MG63 (cell line): ENCODE measurements at places on chromosomes 1 and 21. TPM values are rescaled to one million over a fixed set of nuclear protein-coding genes. Genes with fewer than 3 reads are reported as not detected.

DNA sequence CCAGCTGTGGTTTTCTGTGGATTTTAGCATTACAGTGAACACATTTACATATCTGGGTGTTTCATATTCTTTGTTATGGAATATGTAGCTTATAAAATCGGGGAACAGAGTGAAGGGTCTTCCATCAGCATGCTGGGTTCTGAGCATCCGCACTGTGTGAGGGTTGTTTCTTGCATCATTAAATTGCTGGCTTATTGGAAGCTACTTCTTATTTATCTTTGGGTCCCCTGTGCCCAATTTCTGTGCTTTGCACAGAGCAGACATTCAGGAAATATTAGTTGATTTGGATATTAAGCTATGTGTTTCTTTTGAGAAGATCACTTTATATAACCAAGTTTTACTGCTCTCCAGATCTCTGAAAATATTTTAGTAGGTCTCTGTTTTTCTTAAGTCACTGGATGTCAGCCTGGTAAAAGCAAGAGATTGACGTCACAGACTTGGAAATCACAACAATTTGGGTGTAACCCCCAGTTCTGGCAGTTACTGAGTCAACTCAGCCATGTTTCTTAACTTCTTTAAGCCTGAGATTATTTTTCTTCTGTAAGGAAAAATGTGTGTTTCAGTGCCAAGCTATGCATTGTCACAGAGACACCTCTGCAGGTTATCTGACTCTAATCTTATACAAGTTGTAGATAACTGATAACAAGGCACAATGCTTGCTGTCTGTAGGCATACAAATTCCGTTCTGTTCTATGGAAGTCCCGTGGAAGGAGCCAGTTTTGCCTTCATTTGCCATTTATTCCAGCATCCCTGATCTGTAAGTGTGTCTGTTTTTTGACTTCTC lies 258.3 kb upstream of the KAZN start:
- DNase-seq = peak; percentile 11

DIPK1A gene
- 1.5 and 3.8 TPM in 2 replicates for total RNA-seq

PLCH2 gene
- total RNA-seq = not detected in 2 replicates

DNA sequence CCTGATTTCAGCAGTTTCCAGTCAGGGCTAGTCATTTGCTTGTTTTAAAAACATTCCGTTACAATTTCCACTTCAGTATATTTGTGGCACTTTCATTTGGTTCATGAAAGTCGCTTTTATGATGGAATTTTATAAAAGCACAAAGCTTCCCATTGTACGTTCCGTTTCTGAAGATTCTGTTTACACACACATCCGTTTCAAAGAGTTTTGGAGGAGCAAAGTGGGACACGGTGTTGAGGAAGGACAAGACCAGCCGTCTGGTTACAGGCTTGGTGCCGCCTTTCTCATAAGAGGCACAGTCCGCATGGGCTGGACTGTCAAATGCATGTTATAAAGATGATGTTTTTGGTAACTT lies 60.3 kb downstream of the FAAP20 start:
- DNase-seq = no peak

GRCh38 chr1:218211241-218211640 lies 73.9 kb upstream of the RRP15 start:
- no peak for DNase-seq

DNA sequence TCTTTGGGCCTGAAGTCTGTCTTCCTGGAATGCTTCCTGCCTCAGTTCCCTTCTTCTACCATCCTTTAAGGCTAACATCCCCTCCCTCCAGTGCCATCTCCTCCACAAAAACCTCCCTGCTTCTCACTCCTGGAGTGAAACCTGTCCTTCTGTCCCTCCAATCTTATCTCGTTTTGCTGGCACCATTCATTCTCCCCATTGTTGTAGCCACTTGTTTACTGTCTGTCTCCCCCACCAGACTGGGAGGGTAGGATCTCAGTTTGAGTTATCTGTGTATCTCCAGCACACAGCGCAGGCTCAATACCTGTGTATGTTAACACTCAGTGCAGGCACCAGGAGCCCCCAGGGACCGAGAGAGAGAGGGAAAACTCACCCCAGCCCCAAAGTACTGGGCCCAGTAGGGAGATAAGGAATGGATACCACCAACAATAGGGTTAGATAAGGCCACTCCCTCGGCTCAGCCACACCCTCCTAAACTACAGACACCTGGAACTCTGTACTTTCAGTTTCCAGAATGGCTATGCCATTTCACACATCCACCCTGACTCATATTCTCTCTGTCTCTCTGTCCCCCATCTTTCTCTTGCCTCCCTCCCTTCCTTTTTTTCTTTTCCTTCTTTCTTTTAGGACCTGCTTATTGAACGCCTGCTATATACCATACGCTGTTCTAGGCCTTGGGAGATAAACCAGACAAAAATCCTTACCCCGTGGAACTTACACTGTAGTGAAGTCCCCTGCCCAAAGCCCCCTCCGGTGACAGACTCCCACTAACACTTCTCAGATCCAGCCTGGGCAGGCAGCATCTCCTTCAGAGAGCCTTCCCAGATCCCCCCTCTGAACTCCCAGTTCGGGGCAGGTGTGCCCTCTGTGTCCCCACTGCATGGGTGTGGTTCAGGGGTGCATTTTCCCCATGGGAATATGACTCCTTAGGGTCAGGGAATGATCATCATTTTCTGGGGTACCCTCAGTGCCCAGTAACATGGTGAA lies 3.3 kb upstream of the SSBP3 start:
- DNase-seq = no peak

DNA sequence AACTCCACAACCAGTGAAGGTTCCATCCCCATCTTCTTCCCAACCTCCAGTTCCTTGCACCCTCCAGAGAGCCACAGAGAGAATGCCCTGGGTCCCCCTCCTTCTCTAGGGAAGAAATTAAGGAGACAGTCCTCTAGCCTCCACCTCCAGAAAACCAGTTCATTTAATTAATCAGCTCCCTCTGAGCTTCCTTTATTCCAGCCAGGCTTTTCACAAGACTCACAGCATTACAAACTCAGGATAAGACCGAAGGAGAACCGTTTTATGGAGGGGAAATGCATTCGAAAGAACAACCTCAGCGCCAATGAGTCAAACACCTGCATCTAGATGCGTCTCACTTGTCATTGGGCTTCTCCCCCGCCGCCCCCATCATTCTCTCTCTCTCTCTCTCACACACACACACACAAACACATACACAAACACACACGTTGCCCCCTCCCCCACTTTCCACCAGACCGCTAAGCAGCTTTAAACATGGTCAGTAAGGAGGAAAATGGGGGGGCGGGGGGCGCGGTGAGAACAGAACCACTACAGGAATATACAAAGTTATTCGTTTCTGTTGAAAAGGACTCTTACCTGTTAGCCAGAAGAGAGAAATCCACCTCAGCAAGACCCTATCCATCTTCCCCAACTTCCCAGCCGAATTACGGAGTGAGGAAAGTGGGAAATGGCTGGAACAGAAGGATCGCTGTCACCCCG lies 544 bp downstream of the ILDR2 start:
- no peak for DNase-seq

LEPR gene
- 1.7 and 4.0 TPM in 2 replicates for total RNA-seq

- DNase-seq = no peak
These were observed 100.2 kb upstream of the GNG4 start for GRCh38 chr1:235749755-235750300.

DNA sequence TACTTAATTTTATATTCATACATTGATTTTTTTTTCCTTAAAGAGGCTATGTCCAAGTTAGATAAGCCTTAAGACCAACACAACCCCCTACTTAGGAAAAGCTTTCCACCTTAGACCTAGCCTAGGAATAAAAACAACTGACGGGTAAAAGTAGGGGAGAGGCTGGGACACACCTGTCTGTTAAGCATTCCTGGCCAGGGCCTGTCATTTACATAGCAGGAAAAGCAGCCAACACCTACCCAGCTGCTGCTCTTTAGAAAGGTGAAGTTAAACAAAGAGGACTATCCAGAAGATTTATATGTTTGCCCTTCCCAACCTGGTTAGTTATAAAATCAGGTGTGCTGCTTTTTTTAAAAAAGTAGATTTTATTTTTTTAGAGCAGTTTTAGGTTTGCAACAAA lies 29.1 kb upstream of the SAMD13 start:
- DNase-seq = no peak

- no peak for DNase-seq
These were observed 30.5 kb downstream of the OR10J1 start for GRCh38 chr1:159469921-159470533.

BARHL2 gene
- not detected in 2 replicates for total RNA-seq

- DNase-seq = peak; percentile 36
These were observed 36.3 kb downstream of the GABPB2 start for GRCh38 chr1:151106894-151107293.

- DNase-seq = no peak
These were observed 7.3 kb upstream of the S100A3 start for GRCh38 chr1:153556348-153556747.

MCOLN3 gene
- total RNA-seq = 0.35 and 0.82 TPM in 2 replicates

- DNase-seq = no peak
These were observed 15.0 kb downstream of the DDX59 start for GRCh38 chr1:200654660-200655059.

COG2 gene
- total RNA-seq = 20.1 and 23.0 TPM in 2 replicates

DNA sequence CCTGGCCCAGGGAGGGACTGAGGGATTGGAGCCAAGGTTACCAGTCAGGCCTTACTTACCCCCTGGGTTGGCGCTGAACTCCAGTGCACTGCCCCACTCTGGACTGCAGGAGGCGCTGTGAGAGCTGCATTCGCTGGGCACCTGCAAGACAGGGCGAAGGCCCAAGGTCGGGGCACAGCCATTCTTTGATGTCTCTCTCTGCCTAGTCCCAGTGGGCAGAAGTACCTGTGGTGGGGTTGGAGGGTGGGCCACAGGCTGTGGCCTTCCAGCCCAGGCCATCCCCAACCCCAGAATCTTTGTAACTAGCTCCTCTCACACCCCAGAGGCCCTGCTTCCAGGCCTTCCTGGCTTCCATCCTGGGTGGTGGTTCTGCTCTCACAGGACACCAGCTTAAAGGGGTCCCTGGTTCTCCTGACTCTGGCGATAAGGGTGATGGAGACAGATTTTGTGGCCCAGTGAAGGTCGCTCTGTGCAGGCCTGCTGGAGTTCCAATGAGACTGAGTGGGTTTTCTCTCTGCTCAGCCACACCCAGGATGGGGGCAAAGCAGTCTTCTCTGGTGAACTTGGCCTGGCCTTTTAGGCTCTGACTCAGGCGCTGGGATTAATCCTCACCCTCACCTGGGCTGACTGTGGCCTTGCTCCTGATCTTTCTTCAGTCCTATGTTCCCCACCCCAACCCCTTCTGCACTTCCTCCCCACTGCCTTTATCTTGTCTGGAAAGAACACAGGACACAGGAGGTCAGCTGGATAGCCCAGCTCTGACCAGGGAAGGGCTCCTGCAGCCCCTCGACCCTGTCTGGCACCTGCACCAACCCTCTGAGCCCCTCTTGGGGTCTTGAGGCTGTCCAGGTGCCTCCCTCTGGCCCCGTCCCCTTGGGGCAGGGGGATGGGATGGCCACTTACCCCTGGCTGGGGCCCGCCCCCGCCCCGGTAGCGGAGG lies 954 bp downstream of the MYOG start:
- DNase-seq = no peak

DNA sequence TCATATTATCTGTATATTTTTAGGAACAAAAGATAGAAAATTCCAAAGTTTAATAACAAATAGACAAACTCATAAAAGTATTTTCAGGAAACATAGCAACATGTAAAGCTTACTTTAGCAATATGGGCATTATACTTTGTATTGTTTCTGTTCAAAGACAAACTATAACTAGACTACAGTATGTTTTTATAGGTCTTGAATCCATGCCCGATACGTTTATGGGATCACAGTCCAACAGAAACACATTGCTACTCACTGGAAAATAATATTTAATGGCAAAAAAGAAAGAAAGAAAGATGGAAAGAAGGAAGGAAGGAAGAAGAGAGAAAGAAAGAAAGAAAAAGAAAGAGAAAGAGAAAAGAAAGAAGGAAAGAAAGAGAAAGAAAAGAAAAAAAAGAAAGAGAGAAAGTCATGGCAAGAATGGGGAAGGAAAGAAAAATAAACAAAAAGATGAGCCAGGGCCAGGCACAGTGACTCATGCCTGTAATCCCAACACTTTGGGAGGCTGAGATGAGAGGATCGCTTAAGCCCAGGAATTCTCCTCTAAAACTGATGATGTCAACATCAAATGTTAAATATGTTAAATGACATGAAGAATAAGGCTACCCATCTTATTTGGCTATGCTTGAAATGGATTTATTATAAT lies 32.7 kb downstream of the TM2D1 start:
- DNase-seq = peak; percentile 70

FABP3 gene
- total RNA-seq = 18.5 and 72.0 TPM in 2 replicates

HES3 gene
- not detected in 2 replicates for total RNA-seq

NMNAT2 gene
- total RNA-seq = 0.07 TPM in 1 of 2 replicates, not detected in the other

NBL1 gene
- total RNA-seq = 38.0 and 75.9 TPM in 2 replicates

SPRR1B gene
- total RNA-seq = not detected in 2 replicates

GRCh38 chr1:23592209-23592892 lies 33.0 kb upstream of the ID3 start:
- DNase-seq = no peak

- DNase-seq = no peak
These were observed 96.4 kb downstream of the CAMK2N1 start for GRCh38 chr1:20389571-20389970.

GRCh38 chr1:201691716-201692554 lies 137.0 kb upstream of the IPO9 start:
- DNase-seq = no peak

- DNase-seq = no peak
These were observed 180.8 kb downstream of the BRINP2 start for GRCh38 chr1:177351361-177352108.

EDARADD gene
- 0.10 TPM in 1 of 2 replicates, not detected in the other for total RNA-seq

GRCh38 chr1:232630047-232630893 lies at the start of gene SIPA1L2:
TSS of gene SIPA1L2 (minus strand) at chr1:232630133. CDS start at chr1:232515339, 114,794 bp downstream.
- peak; percentile 96 for DNase-seq

- DNase-seq = no peak
These were observed 45.1 kb downstream of the PGBD5 start for GRCh38 chr1:230381049-230381467.

- no peak for DNase-seq
These were observed 66.4 kb downstream of the TNFSF4 start for GRCh38 chr1:173140733-173141132.

GRCh38 chr1:30929135-30929889 lies 20.8 kb upstream of the SDC3 start:
- DNase-seq = peak; percentile 22

- no peak for DNase-seq
These were observed 60.0 kb upstream of the IVNS1ABP start for GRCh38 chr1:185376840-185377635.

- no peak for DNase-seq
These were observed 10.8 kb downstream of the COL9A2 start for GRCh38 chr1:40306296-40306695.

DNA sequence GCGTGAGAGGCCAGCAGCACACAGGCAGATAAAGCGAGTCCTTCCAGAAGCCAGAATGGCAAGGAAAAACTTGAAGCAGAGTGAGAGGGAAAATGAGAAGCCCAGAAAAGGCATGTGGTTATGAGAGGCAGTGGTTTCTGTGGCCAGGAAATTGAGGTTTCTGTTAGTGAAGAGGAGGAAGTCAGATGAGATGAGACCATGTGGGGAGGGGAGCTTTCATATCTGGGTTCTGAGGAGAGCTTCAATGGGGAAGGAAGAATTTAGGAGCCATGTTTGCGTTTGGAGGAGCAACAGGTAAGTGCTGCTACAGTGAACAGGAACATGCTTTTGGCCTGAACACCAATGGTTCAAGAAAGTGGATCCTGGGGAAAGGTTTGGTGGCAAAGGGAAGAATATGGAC lies 6.1 kb upstream of the CD1A start:
- no peak for DNase-seq

UBL4B gene
- not detected in 2 replicates for total RNA-seq

GRCh38 chr1:5570931-5571330 lies 421.3 kb downstream of the NPHP4 start:
- no peak for DNase-seq
